Activated T-cell treated with anti-CD3 and anti-CD28 coated beads, Interleukin-2, amount 50 U/mL, for 4 hours (primary cell): ENCODE measurements at places on chromosomes 7 and 10.

GRCh38 chr10:93718937-93719725 lies 16.7 kb upstream of the FRA10AC1 start:
- DNase-seq: no peak

DNA sequence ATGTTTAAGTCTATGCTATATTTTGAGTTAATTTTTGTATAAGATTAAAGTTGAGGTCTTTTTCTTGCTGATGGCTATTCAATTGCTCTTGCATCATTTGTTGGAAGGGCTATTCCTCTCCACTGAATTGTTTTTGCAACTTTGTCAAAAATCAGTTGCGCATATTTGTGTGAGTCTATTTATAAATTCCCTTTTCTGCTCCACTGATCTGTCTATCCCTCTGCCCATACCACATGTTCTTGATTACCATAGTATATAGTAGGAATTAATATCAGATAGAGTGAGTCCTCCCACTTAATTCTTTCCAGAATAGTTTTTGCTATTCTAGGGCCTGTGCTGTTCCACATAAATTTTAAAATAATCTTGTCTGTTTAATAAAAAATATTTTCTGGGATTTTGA lies 152.4 kb upstream of the ADCY1 start:
- no peak for DNase-seq

GRCh38 chr7:68166525-68166924 lies 1169.9 kb downstream of the TYW1 start:
- no peak for DNase-seq

DNA sequence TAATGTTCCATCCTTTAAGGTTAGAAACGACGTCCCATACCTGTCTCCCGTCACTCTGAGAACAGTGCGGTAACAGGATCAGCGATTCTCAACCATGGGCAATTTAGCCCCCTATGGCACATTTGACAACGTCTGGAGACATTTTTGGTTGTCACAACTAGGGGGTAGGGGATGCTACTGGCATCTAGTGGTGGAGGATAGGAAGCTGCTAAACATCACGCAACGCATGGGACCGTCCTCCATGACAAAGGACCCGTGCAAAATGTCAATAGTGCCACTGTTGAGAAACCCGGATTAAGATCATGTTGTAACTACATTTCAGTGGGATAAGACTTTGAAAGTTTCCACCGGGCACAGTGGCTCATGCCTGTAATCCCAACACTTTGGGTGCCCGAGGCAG lies 5.0 kb upstream of the PAXIP1 start:
- DNase-seq: peak; percentile 24

- DNase-seq: no peak
Measured at GRCh38 chr7:108456845-108457540, 757 bp upstream of the NRCAM start.

GRCh38 chr7:100639995-100640516 lies 1.3 kb downstream of the TFR2 start:
- no peak for DNase-seq

DNA sequence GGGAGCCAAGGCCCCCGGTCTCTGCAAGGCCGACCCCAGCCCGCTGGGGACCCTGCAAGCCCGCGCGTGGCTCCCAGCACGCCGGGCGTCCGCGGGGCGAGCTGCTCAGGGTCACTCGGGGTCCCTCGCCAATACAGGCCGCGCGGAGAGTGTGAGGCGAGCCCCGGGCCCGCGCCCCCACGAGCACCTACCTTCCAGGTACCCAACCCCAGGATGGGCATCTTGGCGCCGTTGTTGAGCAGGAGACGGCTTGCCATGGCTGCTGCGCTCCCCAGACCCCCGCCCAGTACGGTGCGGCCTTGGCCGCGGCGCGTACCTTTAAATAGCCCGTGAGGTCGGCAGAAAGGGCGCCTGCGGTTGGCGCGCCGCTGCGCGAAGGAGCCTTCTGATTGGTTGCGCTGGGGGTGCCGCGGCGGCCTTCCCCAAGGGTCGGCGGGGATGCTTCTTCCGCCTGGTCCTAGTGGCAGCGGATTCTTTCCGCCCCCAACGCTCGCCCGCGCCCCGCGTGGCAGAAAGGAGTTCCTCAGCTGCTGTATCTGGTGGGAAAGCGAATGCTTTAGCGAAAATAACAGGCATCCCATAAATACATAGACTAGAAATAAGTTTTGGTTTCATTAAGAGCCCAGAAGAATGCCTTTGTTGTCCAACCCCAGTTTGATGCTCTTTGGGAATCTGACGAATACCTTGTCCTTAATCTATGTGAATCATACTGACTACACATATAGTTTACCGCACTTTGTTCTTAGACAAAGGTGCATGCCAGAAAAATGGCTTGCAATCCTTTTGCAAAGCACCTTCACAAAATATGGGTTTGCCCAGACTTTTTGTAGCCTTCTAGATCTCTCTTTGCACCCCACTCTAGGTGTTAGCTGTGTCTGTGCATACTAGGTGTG lies at the start of gene AKR1B1:
Gene AKR1B1 (minus strand): TSS at position 295 of the 893 bp plus-strand sequence. CDS start 38 bp downstream, at position 257.
- peak; percentile 81 for DNase-seq

- no peak for DNase-seq
Measured at GRCh38 chr7:46480619-46481018, 559.5 kb upstream of the IGFBP3 start.

- DNase-seq: peak; percentile 48
Measured at GRCh38 chr10:11225935-11226334, 208.3 kb downstream of the CELF2 start.

GRCh38 chr7:12124028-12124427 lies 87.1 kb upstream of the TMEM106B start:
- no peak for DNase-seq

DNA sequence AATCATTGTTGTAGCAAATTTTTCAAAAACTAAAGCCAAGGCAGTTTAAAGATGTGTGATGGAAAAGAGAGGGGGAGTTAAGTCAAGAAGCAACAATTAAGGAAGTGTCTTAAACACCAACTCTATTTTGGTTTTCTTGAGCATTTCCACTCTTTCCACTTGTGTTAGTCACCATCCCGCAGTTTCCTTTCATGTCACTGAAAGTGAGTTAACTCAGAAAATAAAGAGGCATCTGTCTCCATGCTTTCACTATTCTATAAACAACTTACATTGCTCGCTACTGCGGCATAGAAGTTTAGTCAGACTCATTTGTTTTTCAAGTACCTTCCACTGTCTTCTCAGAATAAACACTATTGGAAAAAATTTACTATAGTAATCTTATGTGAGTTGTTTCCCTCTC lies 284.9 kb upstream of the SEMA3D start:
- no peak for DNase-seq

DNA sequence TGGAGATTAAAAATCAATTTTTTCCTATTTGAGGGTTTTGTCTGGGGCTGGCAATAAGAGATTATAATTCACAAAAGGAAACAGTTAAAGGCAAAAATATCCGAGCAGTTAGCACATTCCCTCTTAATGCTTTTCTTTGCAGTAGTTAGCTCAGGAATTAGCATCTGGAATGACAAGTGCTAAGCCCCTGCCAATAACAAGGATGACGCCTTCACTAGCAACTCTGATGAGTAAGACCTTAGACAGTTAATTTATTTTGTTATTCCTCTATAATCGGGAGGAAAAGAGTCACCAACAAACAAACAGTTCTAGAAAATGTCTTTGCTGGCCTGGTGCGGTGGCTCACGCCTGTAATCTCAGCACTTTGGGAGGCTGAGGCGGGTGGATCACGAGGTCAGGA lies 151.3 kb downstream of the TRIL start:
- no peak for DNase-seq

DNA sequence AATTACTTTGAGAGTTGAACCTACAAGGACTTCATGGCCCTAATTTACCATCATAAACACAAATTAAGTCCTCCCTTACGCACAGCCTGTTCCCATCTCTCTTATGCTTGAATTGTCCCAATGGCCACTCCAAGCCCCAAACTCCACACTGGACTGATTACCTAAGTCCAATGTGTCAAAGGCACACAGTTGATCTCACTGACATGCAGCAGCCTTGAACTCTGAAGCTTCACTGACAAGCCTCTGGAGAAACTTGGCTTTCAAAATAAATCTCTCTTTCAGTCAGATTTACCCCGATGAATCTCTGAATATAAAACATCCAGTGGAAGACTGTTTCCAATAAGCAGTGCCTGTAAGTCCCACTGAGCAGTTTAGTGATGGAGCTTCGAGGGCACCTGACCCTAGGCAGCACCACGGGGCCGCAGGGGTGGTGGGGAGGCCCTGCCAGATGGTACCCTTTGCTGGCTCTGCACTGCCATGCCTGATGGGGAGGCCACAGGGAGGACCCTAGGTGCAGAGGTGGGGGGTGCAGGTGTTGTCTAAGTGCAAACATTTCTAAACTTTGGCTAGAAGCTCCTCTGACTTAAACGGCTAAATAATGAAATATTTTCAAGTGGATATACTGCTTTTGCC lies 3.3 kb upstream of the MAT1A start:
- no peak for DNase-seq

- no peak for DNase-seq
Measured at GRCh38 chr10:84665883-84666463, 337.6 kb downstream of the CCSER2 start.

- DNase-seq: no peak
Measured at GRCh38 chr7:12713625-12714378, 26.4 kb downstream of the ARL4A start.

- no peak for DNase-seq
Measured at GRCh38 chr10:28160866-28161405, 141.9 kb downstream of the MPP7 start.

- DNase-seq: no peak
Measured at GRCh38 chr10:122786269-122786668, 59.4 kb downstream of the CUZD1 start.

GRCh38 chr10:119713744-119714483 lies 11.9 kb upstream of the INPP5F start:
- DNase-seq: no peak
